ENCODE measurements at places on chromosomes 3 and 15.

GRCh38 chr3:133937756-133938601 is 42.3 kb upstream of the RAB6B start:
- no peak overlapping the region for H3K4me3 ChIP-seq
- no peaks in the 10 kb centered on the region for H3K36me3 ChIP-seq
- peaks cover 4% of the 10 kb centered on the region for H3K4me1 ChIP-seq
- H3K27me3 ChIP-seq, result peaks cover 3% of the 10 kb centered on the region

DNA sequence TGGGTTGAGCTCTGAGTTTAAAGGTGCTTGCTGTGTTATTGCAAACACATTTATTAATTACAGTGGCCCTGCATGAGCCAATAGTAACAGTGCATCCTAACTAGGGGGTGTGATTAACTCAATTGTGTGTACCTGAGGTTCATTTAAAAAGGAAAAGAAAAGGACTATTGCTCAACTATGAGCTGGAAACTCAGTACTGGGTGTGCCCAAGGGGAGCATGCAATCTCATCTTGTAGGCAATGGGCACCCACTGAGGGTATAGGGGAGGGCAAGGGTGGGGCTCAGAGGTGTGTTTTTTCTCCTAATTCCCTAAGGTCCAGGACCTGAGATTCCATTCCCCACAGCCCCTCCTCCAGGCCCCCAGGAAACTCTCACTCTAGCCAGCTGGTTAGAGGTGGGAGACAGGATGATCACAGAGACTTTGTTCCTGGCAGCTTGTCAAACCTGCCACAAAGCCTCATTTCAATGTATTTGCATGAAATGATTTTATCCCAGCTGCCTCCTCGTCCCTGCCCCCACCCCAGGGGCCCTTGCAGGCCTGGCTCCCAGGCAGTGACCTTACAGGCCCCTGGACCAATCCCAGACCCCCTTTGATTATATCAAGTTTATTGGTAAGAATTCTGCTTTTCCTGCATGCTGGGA is 220.7 kb downstream of the TBC1D2B start:
- no peak for DNase-seq
- no peaks in the 10 kb centered on the region for H3K4me1 ChIP-seq
- no peaks in the 10 kb centered on the region for H3K36me3 ChIP-seq
- H3K27me3 ChIP-seq, result peaks cover 6% of the 10 kb centered on the region

- peaks cover 3% of the 10 kb centered on the region for H3K4me1 ChIP-seq
- H3K4me3 ChIP-seq, result no peak overlapping the region
- DNase-seq, result no peak
- H3K27ac ChIP-seq, result no peak overlapping the region
- peaks cover 10% of the 10 kb centered on the region for H3K27me3 ChIP-seq
- no peaks in the 10 kb centered on the region for H3K36me3 ChIP-seq
Measured at GRCh38 chr15:77568014-77568972, 64.4 kb downstream of the LINGO1 start.

- H3K27me3 ChIP-seq, result no peaks in the 10 kb centered on the region
- no peak overlapping the region for H3K4me3 ChIP-seq
- DNase-seq, result no peak
- peaks cover 7% of the 10 kb centered on the region for H3K4me1 ChIP-seq
Measured at GRCh38 chr15:40270246-40270995, 12.4 kb downstream of the ANKRD63 start.

- H3K4me1 ChIP-seq, result no peaks in the 10 kb centered on the region
- no peak overlapping the region for H3K4me3 ChIP-seq
- H3K27ac ChIP-seq, result no peak overlapping the region
- no peak for DNase-seq
Measured at GRCh38 chr3:94099311-94099710, 36.5 kb downstream of the NSUN3 start.

GRCh38 chr15:71591057-71591456 is 219.3 kb upstream of the NR2E3 start:
- H3K36me3 ChIP-seq, result no peaks in the 10 kb centered on the region
- H3K4me1 ChIP-seq, result peaks cover 6% of the 10 kb centered on the region
- H3K4me3 ChIP-seq, result no peak overlapping the region
- DNase-seq, result no peak

DNA sequence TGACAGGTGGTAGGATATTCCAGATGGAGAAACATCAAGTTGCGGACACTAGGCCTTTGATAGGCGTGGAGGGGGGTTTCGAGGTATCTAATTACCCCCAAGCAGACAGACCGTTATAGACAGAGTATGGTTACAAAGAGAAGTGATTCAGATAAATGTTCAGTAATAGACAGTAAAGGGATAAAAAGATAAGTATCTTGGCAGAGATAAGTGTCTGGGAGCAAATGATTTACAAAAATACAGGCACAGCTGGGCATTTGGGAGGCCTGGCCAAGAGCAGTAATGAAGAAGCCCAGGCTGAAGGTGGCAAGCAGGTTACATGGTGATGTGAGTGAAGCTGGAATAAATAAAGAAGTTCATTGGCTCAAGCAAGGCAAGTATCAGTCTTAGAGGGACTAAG is 659 bp upstream of the MYH15 start:
- no peaks in the 10 kb centered on the region for H3K4me1 ChIP-seq
- no peak for DNase-seq
- H3K36me3 ChIP-seq, result no peaks in the 10 kb centered on the region
- no peak overlapping the region for H3K27ac ChIP-seq
- H3K4me3 ChIP-seq, result no peak overlapping the region

- no peak overlapping the region for H3K4me3 ChIP-seq
- H3K27ac ChIP-seq, result no peak overlapping the region
- DNase-seq, result no peak
- no peaks in the 10 kb centered on the region for H3K36me3 ChIP-seq
- no peaks in the 10 kb centered on the region for H3K4me1 ChIP-seq
Measured at GRCh38 chr3:101884776-101885175, 35.5 kb downstream of the NFKBIZ start.

GRCh38 chr3:122679085-122679881 is 1.4 kb upstream of the PARP14 start:
- peaks cover 12% of the 10 kb centered on the region for H3K4me1 ChIP-seq
- peak overlapping the region; percentile 6 for H3K27ac ChIP-seq
- no peaks in the 10 kb centered on the region for H3K36me3 ChIP-seq
- peak; percentile 84 for DNase-seq
- peak overlapping the region; percentile 25 for H3K4me3 ChIP-seq
- H3K27me3 ChIP-seq, result no peaks in the 10 kb centered on the region

GRCh38 chr3:150407808-150408220 is 284 bp upstream of the TSC22D2 start:
- H3K36me3 ChIP-seq, result peaks cover 4% of the 10 kb centered on the region
- peaks cover 3% of the 10 kb centered on the region for H3K4me1 ChIP-seq
- no peak for DNase-seq
- peak overlapping the region; percentile 59 for H3K4me3 ChIP-seq
- H3K27ac ChIP-seq, result peak overlapping the region; percentile 96

DNA sequence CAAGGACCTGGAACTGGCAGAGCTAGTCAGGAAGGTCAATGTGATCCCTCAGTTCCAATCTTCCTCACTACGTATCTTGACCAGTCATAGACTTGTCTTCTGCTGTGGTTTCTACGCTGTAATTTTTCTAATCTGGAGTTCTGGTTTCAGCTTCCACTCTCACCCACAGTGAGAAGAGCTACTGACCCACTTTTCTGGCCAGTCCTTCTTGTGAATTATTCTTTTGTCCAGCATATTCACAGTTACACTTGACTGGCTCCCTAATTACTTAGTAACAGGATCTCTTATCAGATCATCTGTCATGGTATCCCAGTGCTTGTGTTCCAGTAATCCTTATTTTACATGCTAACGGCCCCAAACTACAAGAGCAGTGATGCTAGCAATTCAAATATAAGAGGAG is 72.4 kb upstream of the MME start:
- no peak overlapping the region for H3K4me3 ChIP-seq
- no peaks in the 10 kb centered on the region for H3K36me3 ChIP-seq

Data from fibroblast of lung (primary cell).